HT1080 (cell line): ENCODE measurements at places on chromosomes 7 and 10. TPM values are rescaled to one million over a fixed set of nuclear protein-coding genes. Genes with fewer than 3 reads are reported as not detected.

The SYCE1 gene
- 2.6 and 3.7 TPM in 2 replicates for total RNA-seq

The SPRN gene
- total RNA-seq, result not detected in 2 replicates

The KEL gene
- total RNA-seq, result not detected in 2 replicates

The TBX20 gene
- 0.57 and 0.74 TPM in 2 replicates for total RNA-seq

The CRHR2 gene
- total RNA-seq, result not detected in 2 replicates

The C10orf53 gene
- not detected in 2 replicates for total RNA-seq

The SLC26A3 gene
- not detected in 2 replicates for total RNA-seq

The TAS2R5 gene
- total RNA-seq, result 0.30 and 0.98 TPM in 2 replicates

The EIF3B gene
- 248 and 258 TPM in 2 replicates for total RNA-seq

The SYT15B gene
- not detected in 2 replicates for total RNA-seq

The FAM204A gene
- 50.0 and 56.6 TPM in 2 replicates for total RNA-seq

The VWA2 gene
- not detected in 2 replicates for total RNA-seq

The CDNF gene
- total RNA-seq, result 0.10 and 0.77 TPM in 2 replicates
